ENCODE measurements at places on chromosomes 11 and 22. TPM values are rescaled to one million over a fixed set of nuclear protein-coding genes. Genes with fewer than 3 reads are reported as not detected.

APOA5 gene
- total RNA-seq = not detected

MRE11 gene
- 22.6 TPM for total RNA-seq

CCDC157 gene
- total RNA-seq = 6.7 TPM

CRACR2B gene
- 1.0 TPM for total RNA-seq

CASTOR1 gene
- total RNA-seq = 12.4 TPM

CST6 gene
- total RNA-seq = not detected

GPHA2 gene
- not detected for total RNA-seq

ACR gene
- not detected for total RNA-seq

MMP12 gene
- not detected for total RNA-seq

SERHL2 gene
- total RNA-seq = 0.40 TPM

CAPN5 gene
- total RNA-seq = 3.0 TPM

MMP3 gene
- not detected for total RNA-seq

GRCh38 chr11:44320289-44320973 is 10.5 kb upstream of the ALX4 start:
- no peak for DNase-seq

DNA sequence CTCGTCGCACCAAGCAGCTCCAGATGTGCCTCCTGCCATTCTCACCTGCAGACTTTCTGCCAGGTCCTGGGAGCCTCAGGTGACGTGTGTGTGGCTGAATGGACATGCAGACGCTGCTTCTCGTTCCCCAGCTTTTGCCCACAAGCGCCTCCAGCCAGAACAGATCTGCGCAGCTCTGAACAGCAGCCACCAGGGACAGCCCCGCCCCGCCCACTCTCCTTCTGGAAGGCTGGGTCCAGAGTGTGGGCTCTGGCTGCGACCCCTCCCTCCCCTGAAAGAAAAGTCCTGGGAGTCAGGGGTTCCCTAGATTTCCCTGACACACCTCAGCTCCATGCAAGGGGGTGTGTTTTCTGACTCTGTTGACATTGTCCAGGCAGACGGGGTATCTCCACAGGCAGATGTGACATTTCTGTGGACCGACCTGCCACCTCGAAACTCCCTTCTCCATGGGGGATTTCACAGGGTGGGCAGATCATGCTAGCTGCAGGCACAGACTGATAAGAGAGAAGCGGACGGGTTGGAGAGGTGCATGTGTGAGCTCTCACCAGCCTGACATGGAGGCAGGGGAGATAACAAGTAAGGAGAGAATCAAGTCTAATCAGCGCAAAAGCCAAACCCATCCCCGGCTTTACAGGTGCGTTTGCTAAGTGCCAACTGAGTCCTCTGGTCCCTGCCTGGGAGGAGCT is 19.8 kb downstream of the SLCO2B1 start:
- no peak for DNase-seq

- DNase-seq = no peak
Observed at GRCh38 chr11:24511511-24511910, 14.7 kb downstream of the LUZP2 start.

GRCh38 chr22:20863366-20863765 is 4.6 kb downstream of the SNAP29 start:
- DNase-seq = no peak

DNA sequence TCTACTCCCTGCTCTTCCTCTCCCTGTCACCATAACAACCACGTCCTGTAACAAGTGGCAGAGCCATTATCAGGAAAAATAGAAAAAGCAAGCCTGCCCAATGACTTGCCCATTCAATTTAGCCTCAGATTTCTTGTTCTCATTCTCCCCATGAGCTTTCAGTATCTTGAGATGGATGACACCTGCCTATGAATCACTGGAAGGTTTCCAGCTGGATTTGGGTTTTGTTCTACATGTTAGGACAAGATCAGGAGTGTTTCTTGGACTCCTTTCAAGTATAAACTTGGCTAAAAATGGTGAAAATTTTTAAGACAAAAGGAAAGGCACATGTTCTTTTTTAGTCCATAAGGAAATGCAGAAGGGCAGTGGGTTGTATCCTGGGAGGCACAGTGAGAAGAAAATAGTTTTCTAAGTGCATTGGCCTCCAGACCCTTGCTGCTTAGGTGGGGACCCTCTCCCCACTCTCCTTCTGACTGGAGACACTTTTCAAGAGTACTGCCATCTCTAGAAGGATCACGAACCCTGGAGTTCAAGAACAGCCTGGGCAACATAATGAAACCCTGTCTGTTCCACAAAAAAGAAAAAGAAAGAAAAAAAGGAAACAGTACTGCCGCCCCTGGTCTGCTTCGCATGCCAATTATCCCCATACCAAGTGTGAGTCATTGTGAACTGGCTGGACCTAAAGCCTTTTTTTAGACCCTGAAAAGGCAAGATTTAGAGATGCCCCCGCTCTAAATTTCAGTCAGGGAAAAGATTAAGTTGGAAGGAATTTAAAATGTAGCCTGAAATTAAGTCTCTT is 51.0 kb downstream of the MTNR1B start:
- no peak for DNase-seq

GRCh38 chr11:11513422-11513821 is 108.4 kb downstream of the GALNT18 start:
- no peak for DNase-seq

DNA sequence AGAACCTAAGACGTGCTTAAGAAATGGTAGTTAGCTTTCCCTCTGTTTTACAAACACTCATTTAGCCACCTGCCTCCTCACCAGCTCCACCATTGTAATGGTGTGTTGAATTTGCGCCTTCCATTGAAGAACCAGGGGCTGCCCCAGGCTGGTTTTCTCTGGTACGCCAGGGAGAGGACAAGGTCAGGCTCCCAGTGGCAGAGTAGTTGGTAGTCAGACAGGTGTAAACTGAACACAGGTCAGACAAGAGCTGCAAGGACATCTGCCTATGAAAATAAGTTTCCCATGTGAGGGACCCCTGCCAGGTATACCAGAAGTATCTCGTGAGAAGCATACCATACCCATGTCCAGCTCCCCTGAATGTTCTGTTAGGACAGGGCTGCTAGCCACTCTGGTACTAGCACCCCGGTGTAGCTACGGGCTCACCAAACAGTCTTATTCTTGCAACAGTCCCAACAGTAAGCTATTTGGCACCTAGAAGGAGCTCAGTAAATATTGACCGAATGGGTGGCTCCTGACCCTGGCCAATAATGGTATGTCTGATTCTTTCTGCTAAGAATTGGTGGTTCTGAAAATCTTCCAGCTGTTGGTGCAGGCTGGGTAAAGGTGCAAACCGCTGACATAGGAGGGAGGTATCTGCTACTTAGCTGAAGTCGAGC is 359.0 kb downstream of the LARGE1 start:
- DNase-seq = no peak

DNA sequence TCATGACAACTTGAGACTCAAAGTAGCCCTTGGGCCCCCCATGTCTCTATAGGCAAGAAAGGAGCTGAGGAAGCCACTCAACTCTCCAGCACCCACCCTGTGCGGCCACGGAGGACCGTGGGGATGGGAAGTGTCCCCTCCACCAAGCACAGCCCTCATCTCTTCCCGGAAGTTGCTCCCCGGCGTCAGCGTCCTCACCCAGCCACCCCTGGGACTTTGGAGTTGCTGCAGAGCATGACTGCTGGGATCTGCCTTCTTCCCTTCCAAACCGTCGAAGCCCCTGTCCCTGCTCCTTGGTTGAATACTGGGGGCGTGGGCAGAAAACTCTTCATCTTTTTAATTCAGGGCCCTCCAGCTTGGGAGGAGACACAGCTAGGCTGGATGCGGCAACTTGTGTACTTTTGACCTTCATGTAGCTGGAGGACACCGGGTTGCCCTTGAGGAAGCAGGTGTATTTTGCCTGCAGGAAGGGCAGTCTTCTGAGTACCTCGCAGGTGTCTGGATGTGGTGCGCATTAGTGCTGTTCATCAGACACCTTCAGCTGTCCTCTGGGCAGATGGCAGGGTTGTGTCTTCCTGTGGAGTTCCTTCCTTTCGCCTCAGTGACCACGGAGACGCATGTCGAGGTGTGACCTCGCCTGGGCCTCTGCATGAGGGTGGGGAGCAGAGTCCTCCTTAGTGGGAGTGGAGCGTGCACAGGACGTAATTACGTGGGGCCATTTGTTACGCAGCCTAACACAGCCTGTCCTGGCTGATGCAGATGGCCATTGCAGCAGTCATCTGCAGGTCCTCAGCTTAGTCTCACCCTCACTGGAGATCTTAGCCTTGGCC is 12.2 kb upstream of the IFITM3 start:
- DNase-seq = no peak

DNA sequence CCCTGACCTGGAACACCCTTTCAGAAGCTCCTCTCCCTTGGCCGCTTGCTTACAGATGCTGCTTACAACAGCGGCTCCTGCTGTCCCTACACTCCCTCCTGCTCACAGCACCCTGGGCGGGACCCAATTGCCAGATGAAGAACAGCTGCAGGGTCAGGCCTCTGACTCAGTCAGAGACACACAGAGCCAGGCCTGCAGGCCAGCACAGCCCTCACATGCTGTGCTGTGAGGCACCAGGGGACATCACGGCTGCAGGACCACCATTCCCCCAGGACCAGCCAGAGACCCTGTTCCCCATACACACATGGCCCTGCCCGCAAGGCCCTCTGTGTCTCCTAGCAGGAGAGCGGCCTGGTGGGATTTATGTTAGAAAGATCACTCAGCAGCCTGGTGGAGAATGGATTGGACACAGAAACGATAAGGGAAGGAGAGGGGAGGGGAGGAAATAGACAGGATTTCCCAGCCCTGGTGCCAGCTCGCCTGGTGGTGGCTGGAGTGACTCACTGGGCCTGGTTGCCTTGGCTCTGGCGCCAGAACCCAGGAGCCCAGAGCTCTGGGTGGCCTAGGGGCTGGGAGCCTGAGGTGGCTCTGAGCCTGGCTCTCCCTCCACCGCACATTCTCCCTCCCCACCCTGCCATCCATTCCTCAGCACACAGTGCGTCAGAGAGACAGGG is 6.7 kb downstream of the CAPN5 start:
- DNase-seq = no peak

GRCh38 chr11:10375280-10375971 is 70.6 kb downstream of the ADM start:
- no peak for DNase-seq

GRCh38 chr11:126355324-126355925 is at the start of gene ST3GAL4:
Gene ST3GAL4, plus strand, starts transcription at chr11:126355686. Its CDS starts 50,470 bp downstream, at chr11:126406156.
- peak; percentile 46 for DNase-seq

GRCh38 chr11:65500387-65501185 is 1.7 kb downstream of the MALAT1 start:
- no peak for DNase-seq

DNA sequence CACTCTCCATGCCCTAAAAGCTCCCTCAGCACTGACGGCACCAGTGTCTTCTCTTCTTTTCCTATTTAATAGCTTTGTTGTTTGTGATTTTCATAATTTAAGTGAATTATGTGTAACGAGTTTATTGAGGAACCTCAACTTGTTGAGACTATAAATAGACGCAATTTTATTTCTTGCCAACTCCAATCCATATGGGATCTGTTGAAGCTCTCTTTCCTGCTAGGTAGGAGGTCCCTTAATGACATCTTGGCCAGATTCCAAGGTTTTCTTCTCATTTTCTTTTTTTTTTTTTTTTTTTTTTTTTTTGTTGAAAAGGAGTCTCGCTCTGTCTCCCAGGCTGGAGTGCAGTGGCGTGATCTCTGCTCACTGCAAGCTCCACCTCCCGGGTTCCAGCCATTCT is 14.2 kb downstream of the RTL6 start:
- no peak for DNase-seq

GRCh38 chr11:74577624-74578396 is 14.6 kb upstream of the POLD3 start:
- DNase-seq = no peak

GRCh38 chr11:120520091-120520822 is 8.7 kb downstream of the GRIK4 start:
- no peak for DNase-seq

All from T-helper 17 cell (primary cell).